ENCODE measurements at places on chromosomes 2 and 18. TPM values are rescaled to one million over a fixed set of nuclear protein-coding genes. Genes with fewer than 3 reads are reported as not detected.

The HSBP1L1 gene
- total RNA-seq, result 9.4 TPM

The DHRS9 gene
- 3.5 TPM for total RNA-seq

The CROCC2 gene
- total RNA-seq, result not detected

The ACTR3 gene
- total RNA-seq, result 275 TPM

The TUBA3E gene
- total RNA-seq, result not detected

The CRYBA2 gene
- not detected for total RNA-seq

The C2orf92 gene
- total RNA-seq, result 0.81 TPM
